Stimulated activated CD8-positive, alpha-beta memory T cell treated with anti-CD3 and anti-CD28 coated beads, Interleukin-15, amount 100 ng/mL, for 4 hours (primary cell): ENCODE measurements at places on chromosomes 4 and X.

DNA sequence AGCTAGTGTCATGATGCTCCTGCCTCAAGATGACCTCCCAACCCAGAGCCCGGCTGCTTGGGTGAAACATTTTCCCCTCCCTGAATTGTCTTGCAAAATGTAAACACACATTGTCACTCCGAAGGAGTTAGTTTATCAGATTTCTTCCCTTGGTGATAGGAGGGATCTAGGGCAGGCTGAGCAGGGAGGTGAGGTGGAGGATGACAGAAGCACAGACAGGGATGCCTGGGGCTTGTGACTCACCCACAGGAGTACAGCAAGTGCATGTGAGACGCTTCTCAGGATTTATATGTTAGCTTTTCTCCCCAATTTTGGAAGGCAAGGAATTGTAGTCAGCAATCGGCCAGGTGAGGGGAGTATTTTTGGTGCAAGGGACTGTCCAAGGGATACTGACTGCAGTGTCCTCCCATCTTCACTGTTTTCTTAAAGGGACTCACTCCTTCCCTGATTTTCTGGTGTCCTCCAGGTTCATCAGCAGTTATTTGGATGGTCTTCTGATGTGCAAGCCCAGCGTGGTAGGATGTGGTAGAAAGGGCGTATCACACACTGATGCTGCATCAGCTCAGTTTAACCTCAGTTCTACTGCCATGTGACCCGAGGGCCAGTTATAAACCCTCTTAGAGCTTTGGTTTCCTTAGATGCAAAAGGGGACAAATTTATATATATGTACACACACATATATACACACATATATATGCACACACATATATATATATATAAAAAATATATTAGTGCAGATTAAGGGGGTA is 46.2 kb upstream of the IGFBP7 start:
- no peak for DNase-seq

DNA sequence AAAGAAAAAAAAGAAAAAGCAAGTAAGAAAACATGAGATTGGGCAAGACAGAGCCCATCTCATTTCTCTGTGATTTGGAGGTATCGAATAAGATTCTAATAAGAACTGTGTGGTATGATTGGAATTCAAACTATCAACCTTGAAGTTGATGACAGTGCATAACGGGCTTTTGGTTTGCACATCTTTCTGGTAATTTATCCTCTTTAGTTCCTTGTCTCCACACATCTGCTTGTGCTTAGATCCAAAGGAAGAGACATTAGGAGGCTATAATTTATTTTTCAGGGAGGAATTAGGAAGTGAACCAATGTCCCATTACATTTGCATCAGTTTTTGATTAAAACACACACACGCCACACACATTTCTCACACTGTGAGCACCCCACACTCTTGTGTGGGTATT is 149.9 kb downstream of the ARSF start:
- no peak for DNase-seq

GRCh38 chr4:3250438-3250955 is 1.5 kb downstream of the MSANTD1 start:
- no peak for DNase-seq

DNA sequence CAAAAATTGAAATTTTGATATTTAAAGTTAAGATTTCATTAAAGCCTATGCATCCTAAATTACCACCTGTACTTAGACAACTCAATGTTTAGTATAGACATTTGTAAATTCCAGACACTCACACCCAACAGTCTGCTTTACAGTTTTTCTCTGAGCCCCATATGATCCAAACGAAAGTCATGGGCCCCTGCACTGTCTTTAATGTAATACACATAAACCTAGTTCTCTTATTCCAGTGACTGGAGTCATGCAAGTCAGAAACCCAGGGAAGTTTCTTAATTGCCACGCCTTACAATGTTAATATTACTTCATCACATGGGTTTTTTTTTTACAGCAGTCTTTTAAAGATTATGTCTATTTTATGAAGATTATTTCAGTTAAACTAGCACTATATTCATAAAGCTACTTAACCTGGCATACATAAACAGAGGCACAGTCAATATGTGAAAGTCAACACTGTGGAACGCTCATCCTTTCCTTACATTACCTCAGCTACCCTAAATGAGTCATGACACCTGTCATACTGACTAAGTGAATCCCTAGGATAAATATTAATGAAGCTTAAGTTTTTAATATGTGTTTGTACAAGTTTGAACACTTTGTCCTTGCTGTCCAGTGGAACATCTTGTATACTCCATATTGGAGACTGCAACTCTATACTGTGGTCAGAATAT is 67.7 kb upstream of the H2AZ1 start:
- no peak for DNase-seq

GRCh38 chr4:55609393-55609866 is 17.4 kb upstream of the PDCL2 start:
- DNase-seq: no peak

- no peak for DNase-seq
Observed at GRCh38 chr4:110087070-110087708, 111.2 kb downstream of the ELOVL6 start.

DNA sequence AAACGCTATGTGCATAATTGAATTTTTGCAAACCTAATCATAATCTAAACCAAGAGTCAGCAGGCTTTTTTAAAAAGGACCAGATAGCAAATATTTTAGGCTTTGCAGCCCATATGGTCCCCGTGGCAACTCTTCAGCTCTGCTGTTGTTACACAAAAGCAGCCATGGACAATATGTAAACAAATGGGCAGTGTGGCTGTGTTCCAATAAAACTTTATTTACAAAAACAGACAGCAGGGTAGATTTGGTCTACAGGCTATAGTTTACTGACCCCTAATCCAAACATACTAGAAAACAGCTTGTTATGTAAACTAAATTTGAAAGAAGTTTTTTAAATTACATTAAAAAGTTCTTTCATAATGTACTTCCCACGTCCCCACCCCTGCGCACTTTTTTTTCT is 53.1 kb downstream of the FUNDC1 start:
- DNase-seq: no peak

- peak; percentile 45 for DNase-seq
Observed at GRCh38 chrX:49166914-49167739, 4.6 kb downstream of the MAGIX start.

DNA sequence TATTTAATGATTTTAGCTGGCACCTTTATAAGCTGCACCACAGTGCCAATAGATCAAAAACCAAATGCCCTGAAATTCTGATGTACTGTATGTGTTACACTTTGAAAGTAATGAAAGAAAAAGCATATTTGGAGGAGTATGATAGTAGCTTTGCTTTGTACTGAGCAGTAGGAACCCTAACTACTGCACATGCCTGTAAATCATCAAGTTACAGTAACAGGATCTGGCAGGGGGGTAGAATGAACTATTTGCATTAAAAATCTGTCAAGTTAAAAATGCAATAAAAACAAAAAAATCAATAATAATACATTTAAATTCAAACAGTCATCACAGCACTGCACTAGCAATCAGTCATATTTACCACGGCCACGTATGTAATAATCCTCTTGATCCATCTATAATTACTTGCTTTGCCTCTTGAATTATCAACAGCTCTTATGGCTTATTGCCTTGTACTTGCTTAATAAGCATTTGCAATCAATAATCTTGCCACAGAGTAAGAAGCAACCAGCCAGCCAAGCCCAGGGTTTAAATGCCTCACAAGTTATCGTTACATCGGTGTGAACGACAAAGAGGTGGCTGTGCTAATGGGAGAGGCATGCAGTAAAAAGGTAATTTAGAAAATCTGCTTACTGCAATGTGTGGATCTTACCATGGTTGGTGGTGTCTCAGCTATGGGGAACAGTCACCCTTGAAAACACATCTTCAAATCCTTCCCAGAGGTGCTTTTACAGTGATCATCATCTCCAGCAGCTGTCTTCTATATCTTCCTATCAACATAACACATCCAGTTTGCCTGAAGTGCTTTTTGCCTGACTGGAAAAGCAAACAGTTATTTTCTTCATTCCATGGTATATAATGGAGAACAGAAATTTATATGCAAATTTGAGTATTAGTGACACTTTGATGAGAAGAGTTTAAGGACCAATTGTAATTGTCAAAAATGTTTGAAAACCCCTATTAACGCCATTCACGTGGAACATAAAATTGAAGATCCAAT is 1812.1 kb upstream of the ADGRL3 start:
- DNase-seq: no peak

DNA sequence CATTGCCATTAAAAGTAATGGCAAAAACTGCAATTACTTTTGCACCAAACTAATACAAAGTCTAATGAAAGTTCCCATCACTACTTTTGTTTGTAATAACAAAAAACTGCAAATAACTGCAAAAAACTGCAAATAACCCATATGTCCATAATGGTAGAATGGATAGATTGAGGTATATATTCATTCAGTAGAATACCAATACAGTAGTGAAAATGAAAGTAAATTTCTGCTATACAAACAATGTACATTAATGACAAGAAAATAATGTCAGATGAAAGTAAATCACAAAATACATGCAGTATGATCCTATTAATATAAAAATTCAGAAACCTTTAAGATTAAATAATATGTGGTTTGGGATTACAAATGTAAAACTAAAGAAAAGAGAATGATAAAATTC is 41.3 kb upstream of the CEP135 start:
- no peak for DNase-seq

DNA sequence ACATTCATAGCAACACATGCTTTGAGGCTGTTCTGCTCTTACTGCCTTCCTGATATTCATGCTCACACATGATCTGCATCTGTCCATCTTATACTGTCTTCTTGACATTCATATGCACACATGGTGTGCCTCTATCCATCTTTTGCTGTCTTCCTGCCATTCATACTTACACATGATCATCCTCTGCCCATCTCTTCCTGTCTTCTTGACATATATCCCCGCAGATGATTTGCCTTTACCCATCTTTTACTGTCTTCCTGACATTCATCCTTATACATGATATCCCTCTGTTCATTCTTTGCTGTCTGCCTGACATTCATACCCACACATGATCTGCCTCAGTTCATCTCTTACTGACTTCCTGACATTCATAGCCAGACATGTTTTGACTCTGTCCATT is 36.8 kb downstream of the SCML1 start:
- no peak for DNase-seq

DNA sequence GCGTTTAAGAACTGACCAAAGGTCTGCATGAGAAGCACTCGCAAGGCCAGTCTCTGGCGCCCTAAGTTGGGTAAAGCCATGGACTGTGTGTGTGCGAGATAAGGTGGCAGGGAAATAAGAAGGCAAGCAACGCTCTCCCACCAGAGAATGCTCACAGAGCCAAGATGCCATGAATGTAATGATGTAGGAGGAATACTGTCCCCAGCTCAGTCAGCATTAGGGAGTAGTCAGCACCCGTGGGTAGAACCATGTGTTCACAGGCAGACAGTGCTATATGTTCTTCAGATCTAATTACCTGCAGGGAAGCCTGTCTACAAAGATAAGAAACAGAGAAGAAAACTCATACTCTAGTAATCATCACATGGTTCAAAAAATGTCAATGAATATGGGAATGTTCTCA is 68.8 kb downstream of the SEC24D start:
- DNase-seq: no peak

GRCh38 chrX:21375708-21376009 is 1.4 kb downstream of the CNKSR2 start:
- DNase-seq: no peak

GRCh38 chrX:48540480-48540879 is 966 bp downstream of the TBC1D25 start:
- DNase-seq: no peak

DNA sequence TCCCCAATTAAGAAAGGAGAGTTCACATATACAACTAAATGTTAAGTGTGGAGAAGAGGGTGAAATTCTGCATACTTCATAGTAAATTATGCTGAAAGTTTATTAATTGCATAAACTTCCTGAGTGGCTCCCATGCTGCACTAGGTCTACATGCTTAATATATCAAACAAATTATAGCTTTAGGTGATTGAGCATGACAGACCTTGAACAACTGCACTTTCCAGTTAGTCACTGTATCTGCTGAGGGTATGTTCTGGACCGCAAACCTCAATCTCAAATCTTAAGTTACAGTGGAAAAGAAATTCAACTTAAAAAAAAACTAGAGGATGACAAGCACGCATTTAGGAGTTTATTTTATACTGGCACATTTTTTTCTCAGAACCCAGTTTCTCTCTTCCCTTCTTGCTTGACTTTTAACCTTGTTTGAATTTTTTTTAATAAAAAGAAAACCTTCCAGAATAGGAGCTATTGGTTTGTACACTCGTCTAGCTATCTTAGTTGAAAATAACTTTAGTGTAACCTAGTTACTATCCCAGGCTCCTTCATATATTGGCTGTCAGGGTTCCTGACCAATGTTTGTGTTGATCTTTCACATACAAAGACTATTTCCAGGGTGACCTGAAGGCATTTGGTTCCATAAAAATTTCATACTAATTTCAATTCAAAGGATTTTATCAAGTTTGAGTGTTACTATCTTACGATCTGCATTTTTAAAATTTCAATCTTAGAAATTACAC is 10.2 kb upstream of the FAM120C start:
- no peak for DNase-seq

DNA sequence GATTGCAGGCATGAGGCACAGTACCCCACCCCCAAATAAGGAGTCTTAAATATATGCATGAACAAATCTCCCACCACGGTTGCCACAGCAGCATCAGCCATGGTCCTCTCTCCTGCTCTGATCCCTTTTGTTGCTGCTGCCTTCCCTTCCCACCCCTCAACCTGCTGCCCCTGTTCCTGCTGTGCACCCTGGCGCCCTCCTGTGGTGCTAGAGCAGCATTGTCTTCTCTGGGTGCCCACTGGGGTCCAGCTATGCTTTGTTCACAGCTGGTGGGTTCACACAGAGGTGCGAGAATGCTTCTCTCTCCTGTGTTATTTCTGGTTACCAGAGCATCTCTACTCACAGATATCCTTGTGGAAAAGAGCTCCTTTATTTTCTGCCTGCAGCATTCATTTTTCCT is 116.2 kb downstream of the GATB start:
- no peak for DNase-seq

- DNase-seq: no peak
Observed at GRCh38 chrX:65688403-65688871, 21.0 kb downstream of the MSN start.

- no peak for DNase-seq
Observed at GRCh38 chr4:113820108-113820507, 58.6 kb upstream of the CAMK2D start.

- no peak for DNase-seq
Observed at GRCh38 chr4:7781366-7781765, 158.3 kb downstream of the AFAP1 start.

DNA sequence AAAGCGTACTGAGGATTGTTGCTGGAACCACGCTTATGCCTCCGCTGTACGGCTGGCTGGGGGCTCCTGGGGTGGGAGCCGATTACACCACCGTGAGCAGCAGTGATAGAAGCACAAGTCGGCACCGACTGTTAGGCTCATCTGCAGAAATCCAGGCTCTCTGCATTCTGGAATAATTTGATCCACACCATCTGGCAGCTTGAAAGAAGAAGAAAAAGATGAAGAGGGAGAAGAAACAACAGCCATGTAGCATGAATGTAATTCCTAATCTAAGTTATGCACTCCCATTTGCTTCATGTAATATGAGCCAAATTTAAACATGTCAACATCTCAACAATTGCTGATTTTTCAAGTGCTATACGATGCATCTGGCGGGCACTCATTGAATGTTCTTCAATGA is 84.6 kb upstream of the DHX15 start:
- no peak for DNase-seq

- no peak for DNase-seq
Observed at GRCh38 chr4:185713272-185713671, 98.7 kb downstream of the SORBS2 start.

GRCh38 chr4:18442957-18443356 is 421.4 kb upstream of the LCORL start:
- DNase-seq: no peak
